ENCODE measurements at places on chromosomes 6 and 20.

GRCh38 chr20:1062334-1063010 lies 55.9 kb upstream of the PSMF1 start:
- H3K27ac ChIP-seq = no peak overlapping the region
- no peaks in the 10 kb centered on the region for H3K36me3 ChIP-seq
- no peak for DNase-seq
- H3K4me1 ChIP-seq = peaks cover 4% of the 10 kb centered on the region
- no peak overlapping the region for H3K4me3 ChIP-seq

GRCh38 chr6:116667623-116668022 lies 943 bp downstream of the ZUP1 start:
- H3K27me3 ChIP-seq = no peaks in the 10 kb centered on the region
- DNase-seq = no peak
- no peaks in the 10 kb centered on the region for H3K36me3 ChIP-seq
- no peak overlapping the region for H3K27ac ChIP-seq

DNA sequence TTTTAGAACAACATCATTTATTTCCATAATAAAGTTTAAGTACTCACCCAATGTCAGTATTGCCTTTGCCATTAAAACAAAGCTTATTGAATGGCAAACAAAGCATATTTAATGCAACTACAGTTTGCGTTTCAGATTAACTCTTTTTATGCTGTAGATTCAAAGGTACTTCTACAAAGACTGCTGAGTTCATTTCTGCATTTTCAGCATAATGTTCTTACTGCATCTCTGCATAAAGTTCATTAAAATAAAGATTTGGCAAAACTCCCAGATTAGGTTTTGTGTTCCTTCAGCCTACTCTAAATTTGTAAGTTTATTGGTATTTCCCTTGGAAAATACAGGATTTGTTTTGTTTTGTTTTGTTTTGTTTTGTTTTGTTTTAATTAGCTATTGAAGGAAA lies 359.4 kb downstream of the ADGRB3 start:
- no peaks in the 10 kb centered on the region for H3K4me1 ChIP-seq
- no peak overlapping the region for H3K27ac ChIP-seq
- H3K27me3 ChIP-seq = no peaks in the 10 kb centered on the region
- H3K4me3 ChIP-seq = no peak overlapping the region
- DNase-seq = no peak

DNA sequence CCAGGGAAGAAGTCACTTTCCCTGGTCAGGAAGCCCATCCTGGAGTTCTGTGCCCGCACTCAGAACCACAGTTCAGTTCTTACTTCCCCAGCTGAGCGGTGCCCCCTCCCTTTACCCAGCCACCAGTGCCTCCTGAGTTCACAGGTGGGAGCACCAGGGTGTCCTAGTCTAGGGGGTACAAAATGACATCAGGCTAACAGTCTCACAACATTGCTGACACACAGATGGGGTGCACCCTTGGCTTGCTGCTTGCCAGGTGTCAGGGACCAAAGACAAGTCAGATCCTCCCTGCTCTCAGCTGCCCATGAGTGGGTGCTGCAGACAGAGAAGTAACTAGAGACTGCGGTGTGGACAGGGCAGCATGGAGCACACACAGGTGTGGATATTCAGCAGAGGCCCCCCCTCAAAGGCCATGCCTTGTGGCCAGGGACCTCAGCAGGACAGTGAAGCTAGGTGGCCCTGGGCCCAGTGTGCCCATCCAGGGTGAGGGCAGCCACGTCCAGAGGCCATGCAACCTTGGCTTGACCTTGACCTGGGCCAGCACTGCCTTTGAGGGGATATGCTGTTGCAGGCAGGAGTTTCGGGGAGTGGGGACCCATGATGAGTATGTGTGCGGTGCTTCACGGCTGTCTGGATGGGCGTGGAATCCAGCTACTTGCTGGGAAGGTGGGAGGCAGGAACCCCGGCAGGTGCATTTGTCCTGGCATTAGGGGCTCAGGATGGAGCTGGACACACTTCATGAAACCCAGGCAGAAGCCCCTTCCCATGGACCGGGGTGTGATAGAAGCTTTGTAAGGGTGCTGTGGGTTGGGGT lies 110.4 kb upstream of the FRMD1 start:
- no peaks in the 10 kb centered on the region for H3K27me3 ChIP-seq
- no peak overlapping the region for H3K27ac ChIP-seq
- no peak for DNase-seq
- H3K4me3 ChIP-seq = no peak overlapping the region

DNA sequence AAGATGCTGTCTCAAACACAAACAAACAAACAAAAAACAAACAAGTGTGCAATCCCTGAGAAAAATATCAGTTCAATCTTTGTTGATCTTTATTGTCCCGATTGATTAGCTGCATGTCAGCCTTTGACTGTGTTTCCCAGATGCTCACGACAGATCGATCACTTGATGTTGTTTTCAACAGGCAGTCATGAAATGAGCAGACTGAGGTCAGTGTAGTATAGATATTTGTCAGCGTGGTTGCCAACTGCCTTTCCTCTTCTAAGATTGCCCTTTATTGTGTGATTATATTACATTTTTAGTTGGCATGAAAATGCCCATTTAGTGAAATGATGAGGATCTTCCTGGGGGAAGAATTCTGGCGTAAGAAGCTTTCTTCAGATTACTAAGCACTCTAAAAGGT lies 25.6 kb downstream of the UTRN start:
- no peak overlapping the region for H3K27ac ChIP-seq
- DNase-seq = no peak
- no peaks in the 10 kb centered on the region for H3K36me3 ChIP-seq
- H3K27me3 ChIP-seq = no peaks in the 10 kb centered on the region

GRCh38 chr6:137801352-137802114 lies 65.5 kb upstream of the TNFAIP3 start:
- H3K27ac ChIP-seq = no peak overlapping the region
- H3K4me1 ChIP-seq = no peaks in the 10 kb centered on the region
- DNase-seq = no peak
- no peak overlapping the region for H3K4me3 ChIP-seq

DNA sequence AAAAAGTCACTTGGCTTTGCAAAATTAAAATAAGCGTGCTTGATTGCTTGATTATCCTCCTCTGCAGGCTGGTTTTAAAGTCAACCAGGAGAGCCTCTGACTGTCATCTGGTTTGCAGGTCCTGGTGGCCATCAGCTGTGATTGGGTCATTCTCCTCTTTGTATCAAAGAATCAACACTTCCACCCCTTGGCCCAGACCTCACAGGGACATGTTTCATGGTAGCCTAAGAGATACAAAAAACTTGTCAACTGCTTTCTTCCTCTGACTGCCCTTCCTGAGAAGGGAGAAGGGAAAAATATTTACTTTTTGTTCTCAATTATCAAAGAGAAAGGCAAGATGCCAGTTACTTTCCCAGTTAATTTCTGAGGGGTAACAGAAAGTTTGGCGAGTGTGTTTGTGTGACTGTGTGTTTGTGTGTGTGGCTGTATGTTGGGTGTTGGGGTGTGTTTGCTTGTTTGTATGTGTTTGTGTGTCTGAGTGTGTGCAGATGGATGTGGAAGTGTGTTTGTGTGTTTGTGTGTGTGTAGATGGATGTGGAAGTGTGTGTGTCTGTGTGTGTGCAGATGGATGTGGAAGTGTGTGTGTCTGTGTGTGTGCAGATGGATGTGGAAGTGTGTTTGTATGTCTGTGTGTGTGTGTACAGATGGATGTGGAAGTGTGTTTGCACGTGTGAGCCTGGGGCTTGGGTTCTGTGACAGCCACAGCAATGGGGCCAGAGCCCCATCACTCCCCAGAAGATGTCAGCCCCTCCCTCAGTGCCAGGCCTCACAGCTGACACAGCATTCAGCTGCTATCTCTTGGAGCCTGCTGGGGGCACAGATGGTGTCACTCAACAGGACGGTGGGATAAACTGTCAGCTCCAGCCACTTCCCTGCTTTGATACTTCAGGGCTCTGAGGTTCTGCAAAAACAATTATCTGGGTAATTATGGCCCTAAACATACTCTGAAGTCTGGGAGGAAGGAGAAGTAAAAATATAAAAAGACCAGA lies 98.6 kb upstream of the RNF24 start:
- no peak overlapping the region for H3K27ac ChIP-seq
- DNase-seq = no peak

GRCh38 chr6:30394139-30394538 lies 49.2 kb downstream of the RPP21 start:
- no peak overlapping the region for H3K4me3 ChIP-seq
- no peaks in the 10 kb centered on the region for H3K36me3 ChIP-seq
- no peak for DNase-seq
- H3K27ac ChIP-seq = no peak overlapping the region

- no peak overlapping the region for H3K27ac ChIP-seq
- peaks cover 4% of the 10 kb centered on the region for H3K27me3 ChIP-seq
- H3K36me3 ChIP-seq = no peaks in the 10 kb centered on the region
- no peak overlapping the region for H3K4me3 ChIP-seq
- DNase-seq = no peak
Observed at GRCh38 chr6:30450909-30451841, 38.1 kb upstream of the HLA-E start.

DNA sequence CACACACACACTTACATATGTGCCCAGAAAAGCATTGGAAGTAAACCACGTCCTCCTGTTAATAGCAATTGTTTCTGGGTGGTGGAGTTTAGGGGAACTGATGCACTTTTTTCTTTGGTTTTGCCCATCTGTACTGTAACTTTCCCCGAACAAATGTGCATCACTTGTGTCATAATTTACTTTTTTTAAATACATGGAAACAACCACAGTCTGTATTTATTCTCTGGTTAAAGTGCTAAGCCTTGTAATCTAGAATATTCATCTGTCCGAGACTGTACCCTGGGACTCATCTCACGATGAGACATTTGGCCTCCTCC lies 61.5 kb upstream of the CD93 start:
- peaks cover 1% of the 10 kb centered on the region for H3K4me1 ChIP-seq
- no peak overlapping the region for H3K4me3 ChIP-seq
- DNase-seq = no peak
- H3K27ac ChIP-seq = no peak overlapping the region
- no peaks in the 10 kb centered on the region for H3K27me3 ChIP-seq

GRCh38 chr6:131694832-131695426 lies 6.3 kb downstream of the OR2A4 start:
- no peaks in the 10 kb centered on the region for H3K36me3 ChIP-seq
- DNase-seq = peak; percentile 68
- no peak overlapping the region for H3K27ac ChIP-seq
- H3K27me3 ChIP-seq = no peaks in the 10 kb centered on the region
- H3K4me3 ChIP-seq = no peak overlapping the region

DNA sequence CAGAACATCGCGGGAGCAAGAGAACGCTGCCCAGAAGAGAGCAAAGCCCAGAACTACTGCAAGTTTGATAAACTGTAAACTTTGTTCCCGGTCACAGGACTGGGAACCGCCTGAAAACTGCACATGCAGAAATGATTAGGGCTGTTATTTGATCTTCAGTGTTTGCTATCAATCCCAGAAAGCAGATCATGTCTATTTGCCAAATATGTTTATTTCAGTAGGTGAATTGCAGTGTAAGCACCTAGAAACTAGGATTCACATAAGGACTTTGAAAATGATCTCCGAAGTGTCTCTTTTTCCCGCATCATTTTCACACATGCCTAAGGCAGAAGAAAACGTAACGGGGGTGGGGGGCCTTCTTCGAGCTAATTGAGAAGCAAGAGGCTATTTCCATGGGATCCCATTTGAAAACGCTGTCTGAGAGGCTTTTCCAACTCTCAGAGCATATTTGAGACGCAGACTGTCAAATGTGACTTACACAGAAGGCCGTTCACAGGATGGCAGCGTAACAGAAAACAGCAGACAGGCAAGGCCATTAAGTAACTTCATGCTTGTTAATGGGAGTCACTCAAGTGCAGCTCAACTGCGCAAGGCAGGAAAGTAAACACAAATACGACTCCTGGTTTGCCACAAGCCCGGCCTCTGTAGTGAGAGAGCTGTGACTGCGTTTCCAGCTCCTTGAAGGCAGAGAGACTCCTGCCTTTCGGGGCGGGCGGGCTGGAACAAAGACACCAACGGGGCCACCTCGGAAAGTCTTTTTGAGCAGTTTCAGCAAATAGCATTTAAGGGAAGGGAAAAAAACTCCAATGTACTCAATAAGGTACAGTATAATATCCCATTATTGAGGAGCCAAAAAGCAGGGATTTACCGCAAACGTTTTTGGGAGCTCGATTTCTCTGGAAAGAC lies 144.7 kb upstream of the ZNF217 start:
- no peak overlapping the region for H3K4me3 ChIP-seq
- DNase-seq = no peak
- no peaks in the 10 kb centered on the region for H3K27me3 ChIP-seq
- no peak overlapping the region for H3K27ac ChIP-seq
- no peaks in the 10 kb centered on the region for H3K36me3 ChIP-seq

DNA sequence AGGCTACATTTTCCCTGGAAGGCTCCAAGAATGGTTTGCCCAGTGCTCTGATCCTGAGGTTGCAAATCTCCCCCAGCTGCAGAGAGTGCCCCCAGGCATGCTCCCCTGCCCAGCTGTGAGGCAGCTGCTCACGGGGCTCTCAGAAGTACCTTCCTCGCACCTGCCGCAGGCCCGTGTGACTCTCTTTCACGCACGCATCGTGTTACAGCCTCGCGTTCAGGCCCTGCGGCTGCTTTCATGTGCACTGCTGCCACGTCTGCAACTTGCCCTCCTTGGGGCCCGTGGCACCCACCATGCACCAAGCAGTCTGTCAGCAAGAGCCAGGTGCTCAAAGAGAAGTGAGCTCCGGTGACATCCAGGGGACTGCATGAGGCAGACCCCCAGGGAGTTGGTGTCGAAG lies 28.6 kb upstream of the SPO11 start:
- no peak for DNase-seq
- H3K36me3 ChIP-seq = no peaks in the 10 kb centered on the region
- H3K4me3 ChIP-seq = no peak overlapping the region

GRCh38 chr6:75158176-75158575 lies 47.7 kb downstream of the COL12A1 start:
- no peaks in the 10 kb centered on the region for H3K36me3 ChIP-seq
- no peaks in the 10 kb centered on the region for H3K4me1 ChIP-seq
- no peak overlapping the region for H3K4me3 ChIP-seq
- no peak for DNase-seq
- no peak overlapping the region for H3K27ac ChIP-seq

- no peaks in the 10 kb centered on the region for H3K27me3 ChIP-seq
- 0 out of 2 replicates have a peak, but pooled peaks cover 2% of the 10 kb centered on the region for H3K36me3 ChIP-seq
- no peak for DNase-seq
- 0 out of 2 replicates have a peak, but pooled peaks cover 3% of the 10 kb centered on the region for H3K4me1 ChIP-seq
- H3K27ac ChIP-seq = no peak overlapping the region
Observed at GRCh38 chr6:89597988-89598387, 40.6 kb downstream of the LYRM2 start.

GRCh38 chr6:25363427-25363826 lies 84.3 kb downstream of the CARMIL1 start:
- no peaks in the 10 kb centered on the region for H3K36me3 ChIP-seq
- H3K27me3 ChIP-seq = no peaks in the 10 kb centered on the region
- peaks cover 5% of the 10 kb centered on the region for H3K4me1 ChIP-seq
- no peak overlapping the region for H3K27ac ChIP-seq
- H3K4me3 ChIP-seq = no peak overlapping the region
- no peak for DNase-seq

GRCh38 chr6:153207006-153207405 lies 75.9 kb upstream of the RGS17 start:
- no peaks in the 10 kb centered on the region for H3K27me3 ChIP-seq
- DNase-seq = no peak
- no peak overlapping the region for H3K27ac ChIP-seq
- H3K4me1 ChIP-seq = no peaks in the 10 kb centered on the region
- no peaks in the 10 kb centered on the region for H3K36me3 ChIP-seq
- H3K4me3 ChIP-seq = no peak overlapping the region

GRCh38 chr6:72040111-72040510 lies 153.8 kb downstream of the RIMS1 start:
- no peaks in the 10 kb centered on the region for H3K27me3 ChIP-seq
- H3K36me3 ChIP-seq = no peaks in the 10 kb centered on the region
- no peak overlapping the region for H3K4me3 ChIP-seq
- no peak for DNase-seq
- no peaks in the 10 kb centered on the region for H3K4me1 ChIP-seq
